ENCODE measurements at places on chromosomes 11 and 22.

- no peak for DNase-seq
These were observed 46.0 kb downstream of the RPL27A start for GRCh38 chr11:8728563-8728962.

DNA sequence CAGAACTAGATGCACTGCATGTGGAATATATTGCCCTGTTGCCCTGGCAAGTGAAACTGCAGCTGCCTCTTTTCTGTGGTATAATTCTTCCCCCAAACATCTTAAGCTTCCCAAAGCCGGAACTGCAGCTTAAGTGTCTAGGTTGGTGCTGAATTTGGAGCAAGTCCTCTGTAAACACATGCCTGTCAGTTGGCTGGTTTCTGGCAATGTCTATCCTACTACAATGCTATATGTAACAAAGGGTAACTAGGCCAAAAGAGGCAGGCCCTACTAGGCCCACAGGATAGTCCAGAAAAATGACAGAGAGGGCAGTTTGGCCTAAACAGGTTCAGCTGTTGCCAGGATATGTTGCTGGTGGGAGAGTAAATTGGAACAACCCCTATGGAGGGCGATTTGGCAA, 27.9 kb downstream of the ASCC2 start:
- no peak for DNase-seq

- no peak for DNase-seq
These were observed 210.4 kb upstream of the GRIA4 start for GRCh38 chr11:105399511-105399910.

DNA sequence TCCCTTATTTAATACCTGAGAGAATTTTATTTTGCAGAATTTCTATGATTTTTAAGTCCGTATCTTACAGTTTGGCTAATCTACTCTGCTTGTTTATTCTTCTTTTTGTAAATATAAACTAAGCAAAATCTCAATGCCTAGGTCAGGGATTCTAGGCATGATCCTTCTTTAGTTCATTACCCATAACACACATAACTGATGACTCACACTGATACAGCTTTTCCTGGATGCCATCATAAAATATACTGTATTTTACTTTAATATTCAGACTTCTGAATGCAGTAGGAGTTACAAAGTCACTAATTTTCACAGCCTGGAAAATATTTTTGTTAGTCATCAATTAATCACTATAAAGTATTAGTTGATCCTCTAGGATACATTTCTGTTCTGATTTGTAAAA, 898.2 kb upstream of the RAG2 start:
- no peak for DNase-seq

DNA sequence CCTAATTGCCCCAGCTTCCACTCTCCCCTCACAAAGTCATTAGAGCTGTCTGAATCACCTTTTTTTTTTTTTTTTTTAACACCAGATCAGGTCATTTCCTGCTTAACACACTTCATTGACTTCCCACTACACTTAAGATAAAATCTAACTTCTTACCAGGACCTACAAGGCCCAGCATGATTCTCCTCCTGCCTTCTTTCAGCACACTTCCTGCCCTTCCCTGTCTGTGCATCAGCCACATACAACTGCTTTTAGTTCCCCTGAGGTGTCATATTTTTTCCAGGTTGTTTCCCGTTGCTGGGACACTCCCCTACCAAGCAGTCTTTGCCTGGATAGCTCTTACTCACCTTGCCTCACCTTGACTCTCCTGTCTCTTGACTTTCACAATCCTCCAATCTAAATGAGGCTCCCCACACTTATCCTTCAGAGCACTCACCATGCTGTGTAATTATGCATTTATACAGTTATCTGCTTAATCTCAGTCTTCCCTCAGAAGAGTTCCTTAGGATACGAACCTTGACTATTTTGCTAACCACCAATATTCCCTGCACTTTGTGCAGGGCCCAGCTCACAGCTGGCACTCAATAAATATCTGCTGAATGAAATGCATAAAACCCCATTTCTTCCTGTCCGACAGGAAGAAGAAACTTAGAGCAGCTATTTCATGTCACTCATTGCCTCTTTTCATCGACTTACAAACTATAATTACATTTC, 96.6 kb upstream of the AKIP1 start:
- DNase-seq: no peak

DNA sequence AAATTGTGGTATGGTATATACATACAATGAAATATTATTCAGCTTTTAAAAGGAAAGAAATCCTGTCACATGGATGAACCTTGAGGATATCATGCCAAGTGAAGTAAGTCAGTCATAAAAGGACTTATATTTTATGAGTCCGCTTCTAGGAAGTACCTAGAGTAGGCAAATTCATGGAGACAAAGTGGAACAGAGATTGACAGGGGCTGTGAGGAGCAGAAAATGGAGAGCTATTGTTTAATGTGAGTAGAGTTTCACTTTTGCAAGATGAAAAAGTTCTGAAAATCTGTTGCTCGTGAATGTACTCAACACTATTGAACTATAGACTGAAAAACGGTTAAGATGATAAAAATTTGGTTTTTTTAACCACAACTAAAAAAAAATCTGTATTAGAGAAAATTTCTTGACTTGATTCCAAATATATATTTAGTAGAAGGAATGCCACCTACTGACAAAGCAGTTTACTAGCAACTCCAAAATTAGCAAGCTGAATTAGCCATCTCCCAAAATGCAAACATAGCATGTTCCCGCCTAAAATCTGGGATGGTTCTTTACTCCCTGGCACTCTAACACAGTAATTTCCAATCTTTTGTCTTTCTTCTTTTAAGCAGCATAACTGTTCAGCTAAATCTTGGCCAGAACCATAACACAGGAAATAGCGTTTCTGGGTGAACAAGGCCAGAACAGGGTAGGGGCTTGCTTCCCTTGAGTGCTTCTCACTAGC, 1.5 kb downstream of the UFD1 start:
- no peak for DNase-seq
